Neuronal stem cell (in vitro differentiated cells): ENCODE measurements at places on chromosomes 11 and 22.

DNA sequence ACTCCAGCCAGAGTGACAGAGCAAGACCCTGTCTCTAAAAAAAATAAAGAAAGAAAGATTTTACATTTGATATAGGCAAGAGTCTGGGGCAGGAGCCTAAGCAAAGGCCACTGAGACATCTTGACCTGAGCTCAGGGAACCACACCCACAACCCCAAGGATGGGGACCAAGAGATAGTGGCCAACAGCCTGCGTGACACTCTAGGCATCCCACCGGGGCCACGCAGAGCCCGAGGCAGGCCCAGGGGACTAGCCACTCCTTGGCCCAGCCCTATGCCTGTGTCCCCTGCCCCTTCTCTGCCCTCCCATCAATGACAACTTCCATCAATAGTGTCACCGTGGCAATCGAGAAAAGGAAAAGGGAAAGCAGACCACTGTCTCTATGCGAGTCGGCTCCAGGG lies 41.1 kb downstream of the MN1 start:
- no peak for DNase-seq

GRCh38 chr22:28734393-28734792 lies 7.2 kb downstream of the CHEK2 start:
- DNase-seq, result no peak

DNA sequence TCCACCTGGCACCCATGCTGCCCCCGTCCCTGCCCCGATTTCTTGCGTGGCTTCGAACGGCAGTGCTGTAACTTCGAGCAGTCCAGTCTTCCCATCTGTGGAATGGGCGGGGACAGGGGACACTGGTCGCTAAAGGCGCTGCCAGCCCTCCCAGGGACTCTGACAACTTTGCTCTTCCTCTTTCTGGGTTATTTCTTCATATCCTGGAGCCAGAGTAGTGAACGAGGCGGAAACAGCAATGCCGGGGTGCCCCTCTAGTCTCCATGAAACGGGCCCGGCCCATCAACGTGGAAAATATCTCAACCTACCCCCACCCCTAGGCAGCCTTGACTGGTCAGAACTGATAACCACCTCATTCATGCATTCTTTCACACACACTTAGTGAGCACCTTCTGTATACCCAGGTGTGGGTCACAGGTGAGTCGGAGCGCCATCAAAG lies 42.8 kb downstream of the TRIOBP start:
- DNase-seq, result no peak

DNA sequence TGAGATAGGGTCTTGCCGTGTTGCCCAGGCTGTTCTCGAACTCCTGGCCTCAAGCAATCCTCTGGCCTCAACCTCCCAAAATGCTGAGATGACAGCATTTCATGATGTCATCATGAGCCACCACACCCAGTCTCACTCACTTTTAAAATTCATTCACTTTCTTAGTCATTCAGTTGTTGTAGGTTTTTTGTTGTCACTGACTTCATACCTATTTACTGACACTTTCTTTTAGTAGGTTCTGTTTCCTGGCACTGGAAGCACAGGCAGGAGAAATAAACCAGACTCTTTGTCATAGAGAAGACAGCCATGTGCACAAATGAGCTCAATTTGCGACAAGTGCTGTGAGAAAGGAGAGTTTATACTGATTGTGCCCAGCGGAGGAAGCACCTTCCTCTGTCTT lies 10.5 kb downstream of the ART5 start:
- no peak for DNase-seq

DNA sequence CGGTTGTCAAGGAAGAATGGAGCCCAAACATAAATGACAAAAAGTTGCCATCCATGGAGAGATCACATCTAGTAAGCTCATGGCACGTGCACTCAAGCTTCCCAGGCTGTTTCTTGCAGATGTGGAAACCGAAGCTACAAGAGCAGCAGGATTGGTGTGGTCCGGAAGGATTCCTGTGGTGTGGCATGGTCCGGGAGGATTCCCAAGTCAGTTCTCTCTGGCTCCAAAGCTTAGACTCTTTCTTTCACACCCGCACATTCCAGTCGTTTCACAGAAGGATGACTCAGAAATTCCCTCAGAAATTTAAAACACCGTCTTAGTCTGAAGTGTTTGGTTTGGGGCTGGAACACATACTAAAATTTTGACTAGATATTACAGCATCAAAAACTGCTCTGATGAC lies 78.0 kb upstream of the DRD2 start:
- peak; percentile 45 for DNase-seq
